ENCODE measurements at places on chromosomes 16 and 17. TPM values are rescaled to one million over a fixed set of nuclear protein-coding genes. Genes with fewer than 3 reads are reported as not detected.

DNA sequence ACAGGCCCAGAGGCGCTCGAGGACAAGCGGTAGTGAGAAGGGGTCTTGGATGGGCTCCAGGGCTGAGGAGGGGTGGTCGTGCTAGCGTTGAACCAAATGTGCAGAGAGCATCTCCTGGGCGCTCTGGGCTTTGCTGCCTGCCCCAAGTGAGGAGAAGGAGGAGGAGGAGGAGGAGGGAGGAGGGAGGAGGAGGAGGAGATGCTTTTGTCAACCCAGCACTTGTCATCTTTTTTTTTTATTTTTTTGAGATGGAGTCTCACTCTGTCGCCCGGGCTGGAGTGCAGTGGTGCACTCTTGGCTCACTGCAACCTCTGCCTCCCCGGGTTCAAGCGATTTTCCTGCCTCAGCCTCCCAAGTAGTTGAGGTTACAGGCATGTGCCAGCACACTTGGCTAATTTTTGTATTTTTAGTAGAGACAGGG, 59.8 kb downstream of the PGS1 start:
- no peak overlapping the region for H3K27ac ChIP-seq
- no peak overlapping the region for H3K4me3 ChIP-seq
- no peaks in the 10 kb centered on the region for H3K36me3 ChIP-seq
- no peak for DNase-seq
- H3K4me1 ChIP-seq = no peaks in the 10 kb centered on the region
- no peaks in the 10 kb centered on the region for H3K27me3 ChIP-seq

DNA sequence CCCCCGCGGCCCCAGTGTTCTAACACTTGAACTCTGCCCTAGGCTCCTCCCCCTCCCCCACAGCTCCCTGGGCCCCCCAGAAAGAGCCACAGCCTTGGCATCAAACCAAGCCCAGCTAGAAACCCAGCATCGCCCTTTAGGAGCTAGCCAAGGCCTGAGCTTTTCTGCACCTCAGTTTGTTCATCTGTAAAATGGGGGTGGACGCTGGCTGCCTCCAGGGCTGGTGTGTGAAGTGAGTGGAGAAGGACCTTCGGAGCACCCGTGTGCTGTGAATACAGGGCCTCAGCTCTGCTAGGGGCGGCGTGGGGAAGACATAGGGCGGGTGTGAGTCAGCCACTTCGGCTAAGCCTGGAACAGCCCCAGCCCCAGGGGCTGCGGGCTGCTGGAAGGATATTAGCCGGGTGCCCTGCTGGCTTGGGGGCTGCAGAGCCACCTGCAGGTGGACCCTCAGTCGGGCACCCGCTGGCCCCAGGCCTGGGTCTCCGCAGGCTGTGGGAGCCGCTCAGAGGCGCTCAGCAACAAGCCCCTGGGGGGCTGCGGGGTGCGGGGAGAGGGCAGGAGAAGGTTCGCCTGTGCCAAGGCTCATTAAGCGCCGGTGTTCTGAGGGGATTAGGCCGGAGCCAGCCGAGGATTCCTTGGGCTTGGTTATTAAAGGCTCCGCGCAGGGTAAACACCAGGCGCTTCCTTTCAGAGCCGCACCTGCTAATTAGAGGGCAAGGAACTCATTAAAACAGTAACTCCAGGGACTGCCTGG, 217.0 kb upstream of the CIBAR2 start:
- H3K36me3 ChIP-seq = no peaks in the 10 kb centered on the region
- no peaks in the 10 kb centered on the region for H3K27me3 ChIP-seq
- H3K4me1 ChIP-seq = peaks cover 13% of the 10 kb centered on the region
- H3K27ac ChIP-seq = no peak overlapping the region
- H3K4me3 ChIP-seq = no peak overlapping the region

KRTAP1-5 gene
- total RNA-seq = not detected

ALOX12B gene
- not detected for total RNA-seq

DNA sequence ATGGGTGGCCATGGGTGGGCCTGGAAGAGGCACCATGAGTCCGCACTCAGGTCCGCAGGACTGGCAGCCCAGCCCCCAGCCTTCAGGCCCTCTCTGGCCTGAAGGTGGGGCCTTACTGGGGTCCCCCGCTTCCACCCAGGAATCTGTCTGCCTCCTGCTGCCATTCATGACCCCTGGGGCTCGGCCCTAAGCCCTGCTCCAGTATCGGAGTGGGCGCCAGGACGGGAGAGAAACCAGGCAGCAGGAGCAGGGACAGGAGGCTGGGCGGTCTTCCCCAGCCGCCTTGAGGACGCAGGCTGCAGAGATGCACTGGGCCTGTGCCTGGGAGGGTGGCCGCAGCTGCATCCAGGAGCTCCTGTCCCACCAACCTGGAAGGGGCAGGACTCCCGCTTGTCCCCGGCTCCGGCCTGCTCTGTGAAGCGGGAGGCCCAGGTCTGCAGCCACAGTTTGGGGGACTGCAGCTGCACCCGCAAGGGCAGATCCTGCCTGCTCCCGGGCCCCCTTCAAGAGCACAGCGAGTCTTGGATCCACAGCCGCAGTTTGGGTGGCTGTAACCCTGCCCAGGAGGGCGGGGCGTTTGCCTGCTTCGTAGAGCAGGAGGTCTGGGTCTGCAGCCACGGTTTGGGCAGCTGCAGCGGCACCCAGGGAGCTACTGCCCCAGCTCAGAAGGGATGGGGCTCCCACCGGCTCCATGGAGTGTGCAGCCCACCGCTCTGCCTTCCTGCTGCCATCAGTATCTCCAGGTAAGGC, 81.8 kb upstream of the DNAJA2 start:
- H3K27ac ChIP-seq = no peak overlapping the region
- no peaks in the 10 kb centered on the region for H3K36me3 ChIP-seq
- no peaks in the 10 kb centered on the region for H3K27me3 ChIP-seq
- no peaks in the 10 kb centered on the region for H3K4me1 ChIP-seq
- DNase-seq = no peak

DNA sequence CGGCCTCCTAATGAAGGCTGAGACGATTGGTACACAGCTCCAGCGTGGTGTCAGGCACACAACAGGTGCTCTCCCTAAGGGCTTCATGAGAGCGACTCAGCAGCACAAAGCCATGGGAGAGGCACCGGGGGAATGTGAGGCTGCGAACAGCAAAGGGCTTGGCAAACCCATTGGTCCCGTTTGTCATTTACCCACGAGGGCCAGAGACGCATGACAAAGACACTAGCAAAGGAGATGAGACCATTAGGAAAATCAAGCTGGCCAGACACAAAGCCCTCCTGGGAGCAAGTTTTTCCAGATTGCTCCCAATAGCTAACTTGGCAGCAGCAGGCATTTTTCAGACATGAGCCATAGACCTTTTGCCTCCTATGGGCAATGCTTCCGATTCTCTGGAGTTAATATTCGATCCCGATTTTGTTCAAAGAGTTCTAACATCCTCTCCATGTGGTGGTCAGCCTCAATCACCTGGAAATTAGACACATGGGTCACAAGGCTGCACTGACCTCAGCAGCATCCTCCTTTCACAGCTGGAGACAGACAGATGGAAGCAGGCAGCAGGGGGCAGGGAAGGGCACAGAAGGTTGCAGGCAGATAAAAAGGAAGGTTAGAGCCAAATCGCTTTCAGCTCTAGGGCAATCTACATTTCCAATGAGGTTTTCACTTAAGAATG, 38.2 kb downstream of the TK2 start:
- H3K27me3 ChIP-seq = no peaks in the 10 kb centered on the region
- H3K36me3 ChIP-seq = no peaks in the 10 kb centered on the region
- peak overlapping the region; percentile 92 for H3K27ac ChIP-seq
- DNase-seq = peak; percentile 66
- H3K4me3 ChIP-seq = no peak overlapping the region

GRCh38 chr17:64509179-64509578, 2.4 kb downstream of the CEP95 start:
- H3K4me3 ChIP-seq = no peak overlapping the region
- H3K27ac ChIP-seq = no peak overlapping the region
- no peaks in the 10 kb centered on the region for H3K36me3 ChIP-seq
- no peak for DNase-seq
- no peaks in the 10 kb centered on the region for H3K27me3 ChIP-seq

- no peaks in the 10 kb centered on the region for H3K36me3 ChIP-seq
- peak; percentile 50 for DNase-seq
- H3K27ac ChIP-seq = peak overlapping the region; percentile 84
- no peak overlapping the region for H3K4me3 ChIP-seq
These were observed 5.0 kb upstream of the CCDC57 start for GRCh38 chr17:82217530-82218204.

All from body of pancreas (tissue), 4 donors.